ENCODE measurements at places on chromosomes 3 and 15.
A peak's percentile ranks its signal among the peaks of the same experiment; 100 is the strongest.

GRCh38 chr15:95019907-95020306 is 788.5 kb downstream of the MCTP2 start:
- no peak for DNase-seq

DNA sequence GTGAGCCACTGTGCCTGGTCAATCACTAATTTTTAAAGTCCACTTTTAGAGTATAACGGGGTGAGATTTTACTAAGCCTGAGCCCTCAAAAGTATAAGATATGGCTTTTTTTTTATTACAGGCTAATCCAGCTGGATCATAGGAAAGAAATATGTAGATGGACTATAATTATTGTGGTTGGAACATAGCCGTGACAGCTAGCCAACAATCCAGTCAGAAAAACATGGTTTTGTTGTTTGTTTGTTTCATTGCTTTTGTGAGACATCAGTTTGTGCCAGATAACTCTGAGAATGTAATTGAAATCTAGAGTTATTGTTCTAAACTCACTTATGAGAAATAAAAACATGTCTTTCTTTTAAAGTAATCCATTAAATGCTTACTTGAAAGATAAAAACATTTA is 37.3 kb upstream of the ATOSA start:
- DNase-seq = no peak

GRCh38 chr15:67100801-67101581 is 35.6 kb downstream of the SMAD3 start:
- DNase-seq = no peak

DNA sequence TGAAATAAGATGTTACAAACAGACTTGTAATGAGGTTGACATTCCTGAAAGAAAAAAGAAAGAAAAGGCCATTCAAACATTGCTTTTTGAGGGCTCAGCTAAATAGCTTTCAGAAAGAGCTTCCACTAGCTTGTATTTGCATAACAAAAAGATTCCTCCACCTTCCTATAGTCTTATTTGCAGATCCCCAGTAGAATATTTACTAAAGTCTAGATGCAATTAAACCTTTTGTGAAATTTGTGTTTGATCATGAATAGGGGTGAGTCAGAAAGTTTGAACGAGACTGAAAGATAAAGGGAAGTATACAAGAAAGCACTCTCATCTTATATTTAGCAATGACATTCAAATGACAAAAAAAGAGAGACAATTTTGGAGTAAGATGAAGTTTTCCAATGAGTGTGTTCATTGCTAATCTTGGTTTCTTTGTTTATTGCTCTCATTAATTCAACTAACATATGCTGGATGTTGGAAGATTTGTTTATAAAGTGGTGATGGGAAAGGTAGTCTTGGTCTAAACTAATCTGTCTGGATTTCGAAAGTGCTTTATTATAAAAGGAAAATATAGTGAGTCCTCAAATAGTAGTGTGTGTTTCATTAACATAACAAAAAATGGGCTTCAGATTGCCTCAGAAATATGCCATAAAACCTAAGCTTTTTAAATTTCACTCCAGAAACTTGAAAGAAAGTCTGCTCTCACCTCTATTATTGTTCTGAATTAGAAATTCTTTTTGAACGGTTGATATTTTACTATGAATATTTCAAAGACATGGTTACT is 9.1 kb upstream of the CADPS start:
- DNase-seq = no peak

GRCh38 chr3:136021803-136022202 is 56.3 kb downstream of the PPP2R3A start:
- DNase-seq = no peak

GRCh38 chr3:151037746-151038477 is 47.6 kb upstream of the MED12L start:
- no peak for DNase-seq

- no peak for DNase-seq
Observed at GRCh38 chr15:91200101-91200754, 100.2 kb downstream of the SV2B start.

DNA sequence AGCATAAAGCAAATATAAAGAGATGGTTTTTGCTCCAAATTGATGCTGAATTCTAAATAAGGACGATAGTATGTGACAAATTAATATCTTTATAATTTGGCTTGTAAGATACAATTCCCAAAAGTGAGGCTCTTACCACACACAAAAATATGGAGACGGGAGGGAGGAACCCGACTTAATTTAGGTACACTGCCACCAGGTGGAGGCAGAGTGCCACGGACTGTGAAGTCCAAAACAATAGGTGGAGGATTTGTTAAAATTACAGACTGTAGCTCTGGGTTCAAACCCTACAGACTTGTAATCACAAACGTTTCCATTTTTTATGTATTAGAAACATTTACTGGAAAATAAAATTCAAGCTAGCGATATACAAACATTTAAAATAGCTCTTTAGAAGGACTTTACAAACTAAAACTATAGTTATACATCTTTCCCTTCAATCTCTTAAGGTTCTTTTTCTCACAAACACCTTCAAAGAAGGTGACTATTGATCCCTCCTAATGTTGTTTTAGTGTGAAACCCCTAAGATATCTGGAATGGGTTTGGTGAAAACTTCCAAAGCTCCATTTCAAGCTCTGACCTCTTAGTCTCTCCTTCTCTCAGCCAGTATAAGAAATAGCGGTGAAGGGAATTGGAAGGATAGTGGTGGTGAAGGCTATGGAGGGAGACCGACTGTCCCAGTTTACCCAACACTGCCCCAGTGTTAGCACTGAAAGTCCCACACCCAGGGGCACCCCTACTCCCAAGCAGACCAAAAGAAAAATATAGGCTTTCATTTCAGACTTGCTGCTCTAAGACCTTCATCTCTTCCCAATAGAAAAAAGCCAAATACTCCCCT is 89.7 kb downstream of the AQP9 start:
- DNase-seq = peak; percentile 57

DNA sequence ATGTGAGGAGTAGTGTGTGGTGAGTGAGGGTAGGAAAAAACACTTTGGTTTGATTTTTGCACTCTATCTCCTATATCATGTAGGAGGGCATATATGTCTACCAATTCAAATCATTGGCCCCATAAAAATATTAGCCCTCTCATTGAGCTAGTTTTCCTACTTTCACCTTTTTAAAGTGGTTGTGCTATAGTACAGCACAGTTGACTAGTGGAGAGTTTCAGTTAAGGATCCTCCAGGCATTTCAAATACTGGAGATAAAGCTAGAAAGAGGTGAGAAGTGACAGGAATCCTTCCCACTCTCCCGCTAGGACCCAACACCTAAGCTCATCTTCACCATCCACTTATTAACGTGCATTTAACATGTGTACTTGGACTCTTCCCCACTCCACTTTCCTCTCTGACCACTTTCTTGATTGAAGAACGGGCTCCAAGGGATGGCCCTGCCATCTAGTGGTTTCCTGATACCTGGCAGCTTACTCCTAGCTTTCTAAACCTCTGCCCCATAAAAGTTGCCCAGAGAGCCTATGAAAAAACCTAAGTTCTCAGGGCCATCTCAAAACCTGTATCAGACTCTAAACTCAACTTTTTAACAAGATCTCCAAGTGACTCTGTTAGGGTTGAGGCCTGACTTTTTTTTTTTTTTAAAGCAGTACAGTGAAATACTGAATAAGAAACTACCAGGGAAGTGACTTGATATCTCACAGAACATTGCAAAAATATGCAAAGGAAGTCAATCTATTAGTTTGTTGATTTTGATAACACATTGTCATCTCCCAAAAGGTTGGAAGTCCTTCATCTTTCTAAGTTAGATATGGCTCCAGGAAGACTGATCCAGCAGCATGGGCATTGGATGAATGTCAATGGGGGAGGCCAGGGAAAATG is 17.9 kb downstream of the IL12A start:
- DNase-seq = no peak

GRCh38 chr15:100114100-100114499 is 227.7 kb downstream of the ADAMTS17 start:
- no peak for DNase-seq

DNA sequence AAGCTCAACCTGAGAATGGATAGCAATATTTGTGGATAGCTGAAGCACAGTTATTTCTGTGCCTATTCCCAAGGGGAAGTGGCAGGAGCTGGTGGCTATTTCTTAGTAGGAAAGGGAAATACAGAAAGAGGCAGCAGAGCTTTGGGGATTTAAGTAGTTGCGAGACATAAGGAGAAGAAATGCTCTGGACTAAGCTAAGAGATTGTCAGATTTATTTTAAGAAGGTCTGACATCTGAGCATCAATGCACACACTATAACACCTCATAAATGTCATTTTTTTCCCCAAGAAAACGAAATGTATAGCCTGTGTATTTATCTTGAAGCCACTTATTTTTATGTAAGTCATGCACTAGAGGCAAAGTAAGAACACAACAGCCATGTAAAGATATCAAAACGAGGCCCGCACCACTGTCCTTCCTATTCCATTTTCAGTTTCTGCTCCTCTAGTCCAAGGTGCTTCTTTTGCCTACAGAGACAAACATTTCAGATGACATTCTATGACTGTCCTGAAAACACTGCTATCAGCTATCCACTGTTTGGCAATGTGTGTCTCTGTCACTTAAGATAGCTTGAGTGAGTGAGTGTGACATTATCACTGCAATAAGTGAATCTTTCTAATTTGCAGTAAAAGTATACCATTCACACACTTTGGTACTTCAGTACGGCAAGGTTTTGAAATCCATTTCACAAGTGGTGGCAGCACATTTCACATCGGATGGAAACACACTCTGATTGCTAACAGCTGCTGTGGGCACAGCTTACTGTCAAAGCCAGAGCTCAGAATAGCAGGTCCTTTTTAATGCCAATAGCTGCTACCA is 62.7 kb upstream of the ICE2 start:
- no peak for DNase-seq

DNA sequence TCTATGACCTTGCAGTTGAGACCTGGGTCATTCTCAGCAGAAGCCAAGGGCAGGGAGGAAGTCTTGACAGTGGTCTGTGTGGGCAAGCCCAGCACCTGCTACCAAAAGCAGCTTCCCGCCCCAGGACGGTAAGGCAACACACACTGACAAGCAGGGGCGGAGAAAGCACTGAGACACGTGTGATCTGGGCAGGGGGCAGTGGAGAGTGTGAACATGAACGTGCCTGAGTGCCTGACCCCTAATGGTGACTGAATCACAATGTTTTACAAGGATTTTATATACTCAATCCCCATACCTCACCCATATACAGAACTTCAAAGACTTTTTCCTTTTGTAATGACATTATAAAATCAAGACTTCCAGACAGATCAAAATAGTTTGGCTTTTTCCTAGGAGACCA is 35.2 kb downstream of the ANP32A start:
- no peak for DNase-seq

DNA sequence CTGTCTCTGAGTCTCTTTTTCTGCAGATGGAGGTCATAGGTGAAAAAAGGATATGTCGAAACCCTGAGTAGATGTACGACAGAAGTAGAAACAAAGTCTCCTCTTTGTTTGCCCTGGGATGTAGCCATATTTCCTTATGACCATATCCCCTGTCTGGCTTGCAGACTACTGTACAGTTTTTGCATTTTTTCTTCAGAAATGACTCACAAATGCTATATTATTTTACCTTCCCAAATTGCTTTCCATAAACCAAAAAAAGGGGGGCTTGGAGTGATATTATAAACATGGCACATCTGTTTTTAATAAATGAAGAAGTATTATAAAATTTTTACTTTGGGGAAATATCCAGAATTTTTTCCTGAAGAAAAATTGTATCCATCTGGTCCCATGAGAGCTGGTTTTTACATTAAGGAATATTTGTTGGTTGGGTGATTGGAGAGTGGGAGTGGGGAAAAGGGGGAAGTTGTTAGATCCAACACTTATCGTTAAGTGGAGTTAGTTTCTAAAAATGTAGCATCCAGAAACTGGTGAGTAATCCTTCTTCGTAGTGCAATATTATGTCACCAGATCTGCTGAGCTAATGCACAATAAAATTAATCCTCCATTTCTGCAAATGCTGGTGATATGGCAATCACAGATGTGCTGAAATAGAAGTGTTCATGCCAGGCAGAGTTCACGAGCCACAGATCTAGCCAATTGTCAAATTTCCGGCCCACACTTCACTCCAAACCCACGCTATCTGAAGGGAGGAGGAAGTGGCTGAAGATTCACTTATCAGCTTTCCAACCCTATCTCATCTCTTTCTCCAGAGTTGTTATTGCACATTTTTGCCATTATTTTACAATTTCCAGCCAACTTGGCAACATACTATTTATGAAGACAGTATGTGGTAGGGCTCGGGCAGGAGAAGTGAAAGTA is 313.6 kb upstream of the ATP11B start:
- no peak for DNase-seq

DNA sequence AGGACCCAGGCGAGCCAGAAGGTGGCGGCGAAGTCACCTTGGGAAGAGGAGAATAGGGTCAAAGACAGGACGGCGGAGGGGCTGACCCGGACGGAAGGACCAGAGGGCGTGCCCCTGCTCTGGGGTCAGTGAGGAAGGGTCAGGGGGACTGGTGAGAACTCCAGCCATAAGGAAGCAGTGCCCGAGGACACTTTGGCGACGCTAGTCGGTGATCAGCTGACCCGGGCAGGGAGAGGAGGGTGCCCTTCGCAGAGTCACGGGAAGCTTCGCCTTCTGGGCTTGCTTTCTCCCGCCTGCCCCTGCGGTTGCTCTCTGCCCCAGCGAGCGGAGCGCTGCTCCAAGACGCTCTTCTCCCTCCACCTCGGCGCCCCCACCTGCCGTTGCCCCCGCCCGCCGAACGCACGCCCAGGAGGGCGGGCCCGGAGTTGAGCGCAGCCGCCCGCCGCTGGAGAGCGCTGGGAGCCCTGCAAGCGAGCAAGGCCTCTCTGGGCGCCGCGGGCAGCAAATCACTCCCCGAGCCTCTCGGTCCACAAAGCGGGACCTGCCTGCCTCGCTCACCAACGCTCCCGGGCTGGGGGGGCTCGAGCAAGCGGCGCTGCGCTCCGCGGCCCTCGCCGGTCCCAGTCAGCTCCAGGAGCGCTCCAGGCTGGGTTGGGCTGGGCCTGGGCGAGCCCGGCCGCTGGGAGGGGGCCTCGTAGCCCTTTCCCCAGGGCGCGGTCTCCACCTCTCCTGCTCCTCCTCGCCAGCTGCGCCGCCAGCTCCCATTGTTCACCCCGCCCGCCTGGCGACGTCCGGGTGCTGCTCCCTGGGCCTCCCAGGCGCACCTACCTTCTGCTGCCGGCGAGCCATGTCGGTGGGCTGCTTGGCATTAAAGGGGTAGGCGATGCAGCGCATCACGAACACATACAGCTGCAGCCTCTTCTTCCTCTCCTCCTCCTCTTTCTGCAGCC is 1.2 kb downstream of the CADPS start:
- DNase-seq = no peak

DNA sequence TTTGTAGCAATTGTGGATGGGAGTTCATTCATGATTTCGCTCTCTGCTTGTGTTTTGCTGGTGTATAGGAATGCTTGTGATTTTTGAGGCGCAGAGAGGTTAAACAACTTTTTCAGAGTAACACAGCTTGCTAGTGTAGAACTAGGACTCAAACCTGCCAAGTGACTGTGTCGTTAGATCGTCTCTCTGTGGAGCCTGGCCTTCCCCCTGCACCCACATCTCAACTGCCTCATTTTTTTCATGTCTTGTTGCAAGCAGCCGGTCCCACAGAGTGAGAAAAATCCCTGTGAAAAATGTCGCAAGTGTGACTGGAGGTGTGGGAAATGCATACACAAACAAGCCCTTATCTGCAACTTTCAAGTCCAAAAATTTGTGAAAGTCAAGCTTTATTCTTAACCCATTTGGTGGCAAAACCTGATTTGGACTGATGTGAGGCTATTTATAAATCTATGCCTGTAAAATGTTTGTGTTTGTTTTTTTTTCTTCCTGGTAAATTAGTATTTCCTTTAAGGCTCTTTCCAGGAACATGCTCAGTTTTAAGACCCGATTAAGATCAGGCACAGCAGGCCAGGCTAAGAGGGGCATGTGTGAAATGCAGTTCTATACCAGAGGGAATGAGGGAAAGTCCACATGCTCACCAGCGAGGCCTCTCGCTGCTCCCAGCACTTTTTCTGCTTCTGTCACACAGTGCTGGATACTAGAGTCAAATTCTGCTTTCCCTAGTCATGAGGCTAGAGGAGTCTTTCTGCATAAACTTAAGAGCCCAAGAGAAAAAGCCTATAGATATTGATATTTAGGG is 25.8 kb downstream of the ST6GAL1 start:
- no peak for DNase-seq
